Heart left ventricle (tissue), 16 donors: ENCODE measurements at places on chromosomes 2 and 18. TPM values are rescaled to one million over a fixed set of nuclear protein-coding genes. Genes with fewer than 3 reads are reported as not detected.

DNA sequence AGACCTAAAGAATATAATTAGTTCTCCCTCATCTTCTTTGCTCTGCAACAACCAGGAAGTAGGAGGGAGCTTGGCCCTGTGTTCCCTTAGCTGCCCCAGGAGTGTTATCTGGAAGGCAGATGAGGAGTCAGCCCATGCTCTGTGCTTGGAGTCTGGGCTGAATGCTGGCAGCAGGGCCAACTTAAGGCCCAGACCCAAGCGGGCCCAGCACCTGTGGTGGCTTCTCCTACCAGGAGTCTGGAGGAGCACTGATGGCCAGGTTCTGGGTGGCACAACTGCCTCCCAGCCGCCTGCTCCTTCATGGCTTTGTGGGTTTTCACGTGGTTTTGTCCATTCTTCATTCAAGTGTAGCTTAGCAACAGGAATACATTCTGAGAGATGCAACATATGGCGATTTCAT, 1910.7 kb upstream of the LRRTM1 start:
- DNase-seq, result no peak

DNA sequence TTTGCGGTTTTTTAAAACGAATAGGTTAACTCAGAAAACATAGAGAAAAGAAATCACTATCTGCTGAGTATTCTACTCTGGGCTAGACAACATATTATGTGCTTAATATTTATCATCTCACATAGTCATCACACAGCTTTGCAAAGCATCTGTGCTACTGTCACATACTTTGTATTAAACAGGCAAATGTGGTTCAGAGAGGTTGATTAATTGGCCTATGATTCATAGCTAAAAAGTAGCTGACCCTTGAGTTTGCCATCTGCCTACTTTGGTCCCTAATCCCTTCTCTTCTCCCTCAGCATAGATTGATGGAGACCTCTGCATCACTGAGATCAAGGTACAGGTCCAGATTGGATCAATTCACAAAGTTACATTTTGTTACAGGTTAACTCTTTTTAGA, 21.4 kb downstream of the ANKRD30B start:
- no peak for DNase-seq

DNA sequence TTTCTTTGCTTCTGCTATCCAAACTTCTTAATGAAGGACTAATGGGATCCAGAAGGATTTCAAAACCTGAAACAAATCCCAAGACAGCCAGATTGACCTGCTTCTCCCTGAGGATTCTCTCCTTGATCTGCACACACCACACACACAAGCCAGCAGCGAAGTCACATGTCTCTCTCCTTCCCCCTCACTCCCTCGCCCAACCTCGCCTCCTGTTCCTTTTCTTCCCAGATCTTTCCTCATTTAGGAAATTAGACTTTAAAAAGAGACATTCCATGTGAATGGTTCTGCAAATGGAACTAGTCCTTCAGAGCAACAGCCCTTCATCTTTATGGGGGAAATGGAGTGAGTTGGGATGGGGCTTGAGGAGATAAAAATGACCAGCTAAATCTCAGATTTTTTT, 639.1 kb upstream of the SETBP1 start:
- no peak for DNase-seq

GRCh38 chr2:196967116-196967515, 40.6 kb upstream of the PGAP1 start:
- no peak for DNase-seq

TGOLN2 gene
- total RNA-seq, result 82.9 TPM

DNA sequence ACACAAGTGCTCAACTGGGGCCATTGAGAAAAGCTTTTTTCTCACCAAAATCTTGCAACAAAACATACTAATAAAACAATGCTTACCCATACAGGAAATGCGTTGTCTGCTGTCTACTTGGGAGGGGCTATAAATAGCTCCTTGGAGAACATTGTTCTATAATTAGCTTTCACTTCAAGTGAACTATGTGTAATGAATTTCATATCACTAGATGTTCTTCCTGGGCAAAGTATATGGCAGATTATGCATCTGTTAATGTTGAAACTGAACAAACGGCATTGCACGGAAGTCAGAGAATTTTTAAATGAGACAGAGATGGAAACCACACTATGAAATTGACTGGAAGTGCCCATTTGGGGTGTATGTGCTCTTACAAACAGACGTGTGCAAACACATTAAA, 6.4 kb upstream of the NPAS2 start:
- DNase-seq, result no peak

MALL gene
- total RNA-seq, result 21.0 TPM

GPR35 gene
- total RNA-seq, result 0.48 TPM

DNA sequence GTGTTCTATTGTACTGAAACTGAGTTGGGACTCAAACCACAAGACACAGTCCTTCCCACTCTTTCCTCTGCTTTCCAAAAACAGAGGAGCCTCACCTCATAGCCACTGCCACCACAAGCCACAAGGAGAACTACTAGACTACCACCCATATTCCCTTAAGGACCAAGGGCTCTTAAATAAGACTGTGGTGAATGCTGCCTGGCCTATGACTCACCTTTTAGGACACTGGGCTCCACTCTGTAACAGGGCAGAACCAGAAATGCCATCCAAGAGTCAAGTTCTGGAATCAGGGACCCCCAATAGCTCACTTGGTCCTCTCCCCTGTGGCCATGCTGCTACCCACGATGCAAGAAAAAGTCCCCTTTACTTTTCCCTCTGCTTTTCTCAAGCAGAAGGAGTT, 851.4 kb downstream of the BCL11A start:
- DNase-seq, result no peak

SIX3 gene
- not detected for total RNA-seq

DNA sequence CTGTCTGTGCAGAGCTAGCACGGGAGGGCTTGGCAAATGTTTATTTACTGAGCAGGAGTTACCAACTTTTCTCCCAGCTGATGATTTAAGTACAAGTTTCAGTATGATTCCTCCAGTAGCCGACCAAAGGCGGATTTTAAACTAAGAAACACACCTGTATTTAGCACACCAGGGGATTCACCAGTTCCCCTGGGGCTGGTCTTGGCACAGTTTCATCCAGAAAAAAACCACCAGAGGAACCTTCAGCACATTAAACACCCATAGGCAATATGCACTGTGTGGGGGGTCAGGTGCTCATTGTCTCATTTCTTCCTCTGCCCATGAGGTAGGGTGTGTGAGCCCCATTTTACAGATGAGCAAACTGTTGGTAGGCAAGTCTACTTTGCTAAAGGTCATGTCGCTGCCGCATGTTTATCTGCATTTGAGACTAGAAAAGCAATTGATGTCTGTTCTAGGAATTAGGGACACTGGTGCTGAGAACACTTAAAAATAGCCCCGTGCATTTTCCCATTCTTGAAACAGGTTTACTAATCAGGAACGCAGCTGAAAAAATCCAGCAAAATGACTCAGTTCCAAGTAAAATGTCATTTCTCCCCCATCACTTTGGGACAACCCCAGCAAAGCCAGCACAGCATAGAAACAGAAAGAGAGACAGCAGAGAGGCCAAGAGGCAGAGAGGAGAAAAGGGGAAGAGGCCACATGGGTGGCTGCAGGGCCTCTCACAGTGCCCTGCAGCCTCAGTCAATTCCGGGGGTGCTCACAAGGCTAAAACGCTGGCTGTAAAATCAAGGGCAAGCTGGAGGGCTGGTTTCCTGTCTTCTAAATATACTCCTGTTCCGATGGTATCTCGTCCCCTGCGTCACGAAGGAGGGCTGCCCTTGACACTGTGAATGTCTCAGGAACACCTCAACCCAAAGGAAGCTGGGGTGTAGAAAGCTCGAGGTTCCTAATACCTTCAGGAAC, 166.8 kb upstream of the ID2 start:
- peak; percentile 69 for DNase-seq

DNA sequence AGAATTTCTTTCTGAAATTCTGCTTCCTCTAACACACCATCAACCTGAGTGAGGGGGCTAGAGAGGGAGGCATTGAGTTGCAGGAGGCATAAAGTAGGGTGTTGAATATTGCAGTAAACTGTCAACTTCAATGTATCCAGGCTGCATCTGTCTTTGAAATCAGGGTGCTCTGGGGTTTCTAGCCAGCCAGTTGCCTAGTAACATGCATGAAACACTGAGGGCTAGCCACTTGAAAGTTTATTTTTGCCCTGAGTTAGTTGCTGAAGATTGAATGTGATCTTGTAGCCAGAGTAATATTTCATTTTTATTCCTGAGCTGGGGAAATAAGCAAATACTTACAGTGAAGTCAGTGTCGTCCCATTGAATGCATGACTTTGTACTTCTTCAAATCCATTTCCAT, 41.9 kb downstream of the LHCGR start:
- DNase-seq, result no peak

MYOM1 gene
- total RNA-seq, result 1,344 TPM

FOXI3 gene
- not detected for total RNA-seq

DNA sequence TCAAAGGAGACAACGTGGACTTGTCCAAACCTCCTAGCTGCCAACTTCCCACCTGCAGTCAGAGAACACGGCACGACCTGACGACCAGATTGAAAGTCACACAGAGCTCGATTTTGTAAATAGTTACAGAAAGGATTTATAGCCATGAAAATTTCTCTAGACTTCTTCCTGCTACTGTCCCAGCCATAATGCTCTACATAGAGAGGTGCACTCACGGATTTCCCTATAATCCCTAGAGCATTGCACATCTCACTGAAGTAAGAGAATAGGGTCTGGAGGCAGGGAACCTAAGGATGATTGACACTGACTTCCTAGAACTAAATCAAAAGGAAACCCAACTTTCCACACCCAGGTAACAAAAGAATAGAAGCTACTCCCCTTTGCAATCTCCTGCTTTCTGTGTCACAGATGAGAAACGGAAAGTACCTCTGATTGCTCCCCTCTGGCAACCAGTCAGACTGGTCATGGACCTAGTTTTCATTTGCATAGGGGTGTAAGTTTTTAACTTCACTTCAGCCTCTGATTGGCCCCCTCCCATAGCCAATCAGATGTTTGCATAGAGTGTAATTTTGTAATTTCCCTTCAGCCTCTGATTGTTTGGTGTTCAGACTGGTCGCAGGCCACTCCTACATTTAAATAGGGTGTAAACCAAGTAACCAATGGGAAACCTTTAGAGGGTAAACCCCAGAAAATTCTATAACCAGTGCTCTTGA, 58.6 kb upstream of the FBXO11 start:
- DNase-seq, result no peak

VIT gene
- total RNA-seq, result 3.4 TPM

NYAP2 gene
- not detected for total RNA-seq

DNA sequence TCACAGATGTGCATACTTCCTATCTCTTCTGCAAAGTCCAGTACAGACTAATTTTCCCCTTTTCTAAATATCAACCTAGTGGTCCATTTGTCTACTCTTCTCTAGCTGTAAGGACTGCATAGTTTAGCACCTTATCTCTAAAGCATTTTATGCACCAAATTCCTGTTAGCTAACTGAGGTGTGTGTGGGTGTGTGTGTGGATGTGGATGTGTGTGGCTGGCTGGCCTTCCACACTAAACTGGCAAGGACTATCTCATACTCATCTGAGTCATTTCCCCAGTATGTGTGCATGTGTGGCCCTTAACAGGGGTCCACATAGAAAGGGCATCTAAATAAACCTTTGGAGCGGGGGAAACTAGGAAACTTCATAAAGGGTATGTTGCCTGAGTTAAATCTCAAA, 139.6 kb downstream of the TTC32 start:
- no peak for DNase-seq

DNA sequence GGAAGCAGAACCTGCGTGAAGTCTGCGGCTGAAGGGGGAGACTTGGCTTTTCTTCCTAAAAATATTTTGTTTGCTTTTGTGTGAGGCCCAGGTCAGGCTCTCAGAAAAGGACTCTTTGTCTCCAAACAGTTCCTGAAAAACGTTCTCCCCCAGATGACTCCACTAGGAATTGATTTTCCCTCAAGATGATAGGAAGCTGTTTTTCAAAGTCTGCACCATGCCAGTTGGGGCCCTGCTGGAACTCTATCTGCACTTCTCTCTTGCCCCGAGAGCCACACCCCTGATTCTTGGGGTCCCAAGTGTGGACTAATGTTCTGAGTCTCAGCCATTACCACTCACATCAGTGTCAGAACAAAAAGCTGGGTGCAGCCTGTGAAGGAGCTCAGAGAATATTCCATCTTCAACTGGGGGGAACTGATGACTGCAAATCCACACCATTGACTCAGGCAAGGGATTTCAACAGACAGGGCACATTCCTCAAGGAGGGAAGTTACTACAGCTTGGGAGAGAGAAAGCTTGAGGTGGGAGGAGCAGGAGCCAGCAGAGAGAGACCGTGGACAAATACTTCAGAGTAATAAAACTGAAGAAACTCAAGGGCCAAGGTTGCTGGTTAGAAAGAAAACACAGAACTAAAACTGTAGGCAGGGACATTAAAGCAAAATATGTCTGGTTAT, 768.3 kb downstream of the RNF144A start:
- no peak for DNase-seq

PAX3 gene
- total RNA-seq, result not detected

DNA sequence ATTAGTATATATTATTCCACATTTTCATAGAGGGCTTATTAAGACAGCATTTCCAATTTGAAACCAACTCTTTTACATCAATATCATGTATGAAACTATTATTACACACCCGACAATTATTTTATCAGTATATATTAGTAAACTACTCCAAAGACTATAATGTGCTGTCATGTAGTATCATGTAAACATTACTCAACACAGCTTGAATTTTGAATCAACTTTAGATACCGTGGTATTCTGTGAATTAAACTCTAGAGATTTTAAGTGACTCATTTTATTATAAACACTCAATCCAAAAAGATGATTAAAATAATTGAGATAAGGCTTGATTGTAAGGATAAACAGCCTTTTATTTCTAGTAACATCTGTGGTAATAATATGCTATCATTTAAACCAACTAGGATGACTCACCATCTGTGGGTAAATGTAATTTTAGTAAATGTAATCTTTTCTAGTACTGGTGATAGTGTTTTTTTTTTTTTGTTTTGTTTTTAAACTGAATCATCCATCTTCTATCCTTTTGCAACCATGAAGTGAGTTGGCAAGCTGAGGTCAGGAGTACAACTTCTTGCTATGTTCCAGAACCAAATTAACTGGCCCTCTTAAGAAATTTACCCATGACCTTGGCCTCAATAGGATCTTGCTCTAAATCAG, 144.3 kb upstream of the SMAD7 start:
- no peak for DNase-seq

- DNase-seq, result no peak
Observed at GRCh38 chr18:49892148-49892924, 79.0 kb upstream of the ACAA2 start.

DNA sequence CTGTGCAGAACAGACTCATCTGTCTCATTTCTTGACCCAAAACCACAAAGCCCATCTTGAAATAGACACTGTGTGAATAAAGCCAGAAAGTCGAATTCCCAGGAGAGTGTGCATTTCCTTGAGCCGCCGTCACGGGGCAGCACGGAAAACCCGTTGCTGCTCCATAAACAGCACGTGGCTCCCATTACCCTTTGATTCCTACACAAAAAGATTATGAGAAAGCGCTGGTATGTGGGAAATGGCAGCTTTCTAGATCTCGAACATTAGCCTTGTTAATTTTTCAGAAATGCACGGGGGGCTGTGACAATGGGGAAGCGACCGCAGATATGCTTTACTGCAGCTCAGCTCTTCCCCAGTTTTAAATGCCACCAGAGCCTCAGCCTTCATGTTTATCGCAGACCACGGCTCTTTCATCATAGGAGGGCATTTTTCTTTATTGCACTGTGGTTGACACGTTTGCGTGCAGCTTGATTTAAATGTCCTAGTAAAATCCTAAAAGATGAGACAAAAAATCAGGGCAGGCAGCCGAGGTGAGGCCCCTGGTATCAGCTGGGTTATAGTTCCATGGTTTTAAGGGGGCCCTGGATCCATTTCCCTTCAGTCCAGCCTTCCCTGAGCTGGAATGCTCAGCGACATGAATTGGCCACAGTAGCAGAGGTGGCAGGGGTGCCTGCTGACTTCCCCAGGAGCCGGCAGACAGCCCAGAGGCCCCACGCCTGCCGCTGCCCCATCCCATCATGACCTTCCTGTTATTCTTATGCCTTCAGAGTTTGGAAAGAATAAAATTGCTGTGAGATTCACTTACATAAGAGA, 249.3 kb downstream of the NDUFA10 start:
- DNase-seq, result no peak

CD226 gene
- total RNA-seq, result 1.2 TPM
